ENCODE measurements at places on chromosomes 5 and 9.

DNA sequence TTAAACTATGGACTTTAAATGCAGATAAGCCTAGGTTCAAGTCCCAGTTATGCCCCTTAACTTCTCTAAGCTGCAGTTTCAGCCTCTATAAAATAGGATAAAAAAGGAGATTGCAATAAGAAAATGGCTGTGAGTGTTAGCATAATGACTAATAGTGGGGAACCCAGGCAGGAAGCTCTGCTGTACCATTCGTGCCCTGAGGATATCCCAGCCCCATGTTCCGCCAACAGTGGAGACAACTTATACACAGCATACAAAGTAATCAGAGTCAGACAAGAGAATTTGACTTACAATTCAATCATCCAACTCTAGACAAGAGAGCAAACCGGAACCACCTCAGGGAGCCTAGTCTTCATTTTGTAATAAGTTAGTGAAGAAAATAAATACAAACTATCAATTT lies 141.5 kb upstream of the FSTL4 start:
- DNase-seq: no peak

DNA sequence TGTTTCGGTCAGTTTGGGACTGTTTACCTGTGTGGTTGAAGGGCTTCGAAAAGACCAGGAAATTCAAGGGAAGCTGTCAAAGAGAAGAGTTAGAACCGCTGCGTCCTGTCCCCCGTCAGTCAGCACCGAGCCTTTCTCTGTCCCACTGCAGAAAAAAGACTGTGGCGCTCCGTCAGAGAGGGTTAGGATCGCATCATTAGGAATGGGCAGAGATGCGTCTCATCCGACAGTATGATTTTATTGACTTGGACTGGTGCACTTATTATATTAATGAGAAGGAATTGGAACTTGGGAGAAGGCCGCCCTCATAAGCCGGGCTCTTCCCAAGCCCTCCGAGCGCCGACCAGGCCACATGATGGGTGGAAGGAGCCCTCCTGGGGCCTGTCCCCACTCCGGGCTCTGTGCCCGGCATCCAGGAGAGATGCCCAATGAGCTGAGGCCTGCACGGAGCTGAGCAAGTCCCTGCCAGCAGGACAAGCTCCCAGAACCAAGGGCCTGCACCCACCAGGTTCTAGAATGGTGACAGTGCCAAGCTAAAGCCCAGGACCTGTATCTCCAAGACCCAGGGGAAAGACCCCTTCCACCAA lies 71.5 kb downstream of the NEK6 start:
- DNase-seq: no peak

DNA sequence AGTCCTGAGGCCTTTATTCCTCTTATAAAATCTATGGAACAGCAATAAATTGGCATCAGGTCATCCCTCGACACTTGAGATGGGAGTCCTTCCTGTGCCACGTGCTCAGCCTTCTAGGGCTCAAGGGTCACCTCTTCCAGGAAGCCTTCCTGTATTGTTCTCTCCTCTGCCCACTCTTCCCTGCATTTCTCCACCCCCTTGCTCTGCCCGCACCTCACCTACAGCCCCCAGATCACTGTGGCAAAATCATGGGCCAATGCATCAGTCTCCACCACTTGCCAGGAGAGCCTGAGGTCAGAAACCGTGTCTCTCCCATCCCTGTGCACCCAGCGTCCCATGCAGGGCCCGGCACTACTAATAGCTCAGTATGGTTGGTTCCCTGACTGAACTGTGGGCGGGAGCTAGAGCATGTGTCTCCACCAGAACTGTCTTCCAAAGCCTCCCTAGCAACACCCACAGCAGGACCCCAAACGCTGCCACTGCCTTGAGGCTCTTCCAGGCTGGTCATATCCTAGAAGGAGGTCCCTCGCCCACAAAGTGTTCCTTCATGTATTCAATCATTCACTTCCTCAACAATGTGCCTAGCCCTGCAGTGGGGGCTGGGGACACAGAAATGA lies 13.5 kb downstream of the DUSP1 start:
- DNase-seq: no peak

- no peak for DNase-seq
Observed at GRCh38 chr9:33851301-33851700, 34.3 kb downstream of the UBE2R2 start.

GRCh38 chr9:134032456-134033222 lies 7.4 kb downstream of the BRD3OS start:
- no peak for DNase-seq

DNA sequence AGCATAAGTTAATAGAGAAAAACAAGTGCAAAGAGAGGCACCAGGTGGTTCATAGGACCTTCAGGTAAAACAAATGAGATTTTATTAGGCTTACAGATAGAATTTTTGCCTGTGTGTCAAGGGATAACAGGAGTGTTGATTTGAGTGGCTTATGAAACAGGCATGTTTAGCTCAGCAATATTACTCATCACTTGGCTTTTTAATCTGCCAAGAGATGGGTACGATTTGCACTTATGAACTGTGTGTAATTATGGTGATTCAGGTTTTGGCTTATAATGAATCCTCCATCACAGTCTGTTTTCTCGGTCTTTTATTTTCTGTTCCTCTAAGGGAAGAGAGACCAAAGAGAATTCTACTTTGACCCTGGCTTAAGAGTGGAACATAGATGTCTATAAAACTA lies 199.3 kb downstream of the DMRTA1 start:
- DNase-seq: no peak

GRCh38 chr5:175609526-175609925 lies 48.3 kb upstream of the HRH2 start:
- DNase-seq: no peak

DNA sequence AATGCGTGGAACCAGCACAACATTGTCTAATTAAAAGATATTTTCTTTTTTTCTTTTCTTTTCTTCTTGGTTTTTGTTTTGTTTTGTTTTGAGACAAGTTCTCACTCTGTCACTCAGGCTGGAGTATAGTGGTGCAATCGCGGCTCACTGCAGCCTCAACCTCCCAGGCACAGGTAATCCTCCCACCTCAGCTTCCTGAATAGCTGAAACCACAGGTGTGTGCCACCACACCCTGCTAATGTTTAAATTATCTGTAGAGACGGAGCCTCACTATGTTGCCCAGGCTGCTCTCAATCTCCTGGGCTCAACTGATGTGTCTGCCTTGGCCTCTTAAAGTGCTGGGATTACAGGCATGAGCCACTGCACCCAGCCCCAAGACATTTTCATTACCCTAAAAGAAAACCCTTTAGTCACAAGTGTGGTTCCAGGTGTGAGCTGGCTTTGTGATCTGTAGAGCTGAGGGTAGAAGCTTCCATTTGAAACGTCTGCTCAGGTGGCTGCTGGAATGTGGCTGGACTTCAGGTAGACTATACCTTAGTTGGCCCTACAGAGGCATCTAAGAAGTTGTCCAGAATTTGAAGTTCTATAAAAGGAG lies 19.1 kb upstream of the NEK6 start:
- no peak for DNase-seq

DNA sequence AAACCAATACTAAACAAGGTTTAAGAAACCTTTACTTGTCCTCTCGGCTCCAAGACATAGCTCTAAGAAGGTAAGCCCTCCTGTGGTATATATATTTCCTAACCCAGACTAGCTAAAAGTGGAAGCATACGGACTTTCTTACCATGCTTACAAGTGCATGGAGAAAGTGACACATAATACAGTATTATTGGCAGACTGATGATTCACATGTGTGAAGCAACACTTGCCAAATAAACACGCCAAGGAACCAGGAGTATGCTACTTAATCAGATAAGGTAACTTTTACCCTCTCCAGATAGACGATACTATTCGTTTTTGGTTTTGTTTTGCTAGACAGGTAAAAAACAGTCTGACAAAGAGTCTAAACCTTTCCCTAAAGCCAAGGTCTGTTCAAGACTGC lies 264.1 kb downstream of the MLLT3 start:
- DNase-seq: no peak

DNA sequence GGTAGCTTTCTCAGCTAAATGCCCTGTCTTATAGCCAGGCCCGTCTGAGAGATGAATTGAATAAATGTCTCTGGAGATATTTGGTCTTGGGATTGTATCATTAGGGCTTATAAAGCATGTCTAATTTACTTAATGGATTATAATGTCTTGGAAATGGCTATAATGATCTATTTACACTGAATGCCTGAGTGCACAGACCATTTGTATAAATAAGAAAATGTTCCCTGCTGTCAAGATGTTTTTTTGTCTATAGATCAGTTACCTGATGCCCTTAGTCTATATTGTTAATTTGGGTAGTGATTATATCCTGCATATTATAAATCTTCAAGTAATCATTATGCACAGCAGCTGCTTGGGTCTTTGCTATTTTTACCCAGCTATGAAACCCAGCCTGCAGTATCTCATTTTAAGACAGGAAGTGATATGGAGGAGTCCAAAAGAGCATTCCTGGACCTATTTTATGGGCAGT lies 112.9 kb upstream of the ACTBL2 start:
- DNase-seq: peak; percentile 9

GRCh38 chr5:113245427-113246225 lies 189.2 kb downstream of the TSSK1B start:
- DNase-seq: no peak

All from NCI-H2171 treated with DMSO at 0.1 percent for 48 hours (cell line).